ENCODE measurements at places on chromosomes 7 and 10.

GRCh38 chr7:142717453-142717852 lies 31.8 kb upstream of the PRSS1 start:
- DNase-seq: no peak

DNA sequence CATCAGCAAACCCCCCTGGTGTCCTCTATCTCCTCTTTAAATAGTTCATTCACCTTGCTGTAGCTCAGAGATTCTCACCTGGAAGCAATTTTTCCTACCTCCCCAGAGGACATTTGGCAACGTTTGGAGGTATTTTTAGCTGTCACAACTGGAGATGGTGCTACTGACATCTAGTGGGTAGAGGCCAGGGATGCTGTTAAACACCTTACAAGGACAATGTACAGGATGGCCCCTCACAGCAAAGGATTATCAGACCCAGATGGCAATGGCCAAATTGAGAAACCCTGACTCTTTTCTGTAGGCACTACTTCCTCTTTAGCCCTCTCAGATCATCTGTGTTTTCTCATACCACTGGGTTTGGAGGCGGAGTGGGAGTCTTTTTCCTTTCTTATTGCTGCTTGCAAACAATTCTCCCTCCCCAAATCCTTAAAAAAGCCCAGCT lies 13.2 kb upstream of the TRA2A start:
- DNase-seq: peak; percentile 40

- no peak for DNase-seq
These were observed 90.9 kb downstream of the MLLT10 start for GRCh38 chr10:21624951-21625350.

- no peak for DNase-seq
These were observed 96.0 kb downstream of the GSAP start for GRCh38 chr7:77320137-77320536.

GRCh38 chr10:24394461-24395190 lies 185.7 kb downstream of the KIAA1217 start:
- DNase-seq: no peak
